ENCODE measurements at places on chromosomes 4 and X.
A peak's percentile ranks its signal among the peaks of the same experiment; 100 is the strongest.

- peak; percentile 95 for DNase-seq
These were observed at the start of gene SLAIN2 for GRCh38 chr4:48340965-48341775. SLAIN2 (plus strand) TSS chr4:48341529; CDS start chr4:48341740, 211 bp downstream.

DNA sequence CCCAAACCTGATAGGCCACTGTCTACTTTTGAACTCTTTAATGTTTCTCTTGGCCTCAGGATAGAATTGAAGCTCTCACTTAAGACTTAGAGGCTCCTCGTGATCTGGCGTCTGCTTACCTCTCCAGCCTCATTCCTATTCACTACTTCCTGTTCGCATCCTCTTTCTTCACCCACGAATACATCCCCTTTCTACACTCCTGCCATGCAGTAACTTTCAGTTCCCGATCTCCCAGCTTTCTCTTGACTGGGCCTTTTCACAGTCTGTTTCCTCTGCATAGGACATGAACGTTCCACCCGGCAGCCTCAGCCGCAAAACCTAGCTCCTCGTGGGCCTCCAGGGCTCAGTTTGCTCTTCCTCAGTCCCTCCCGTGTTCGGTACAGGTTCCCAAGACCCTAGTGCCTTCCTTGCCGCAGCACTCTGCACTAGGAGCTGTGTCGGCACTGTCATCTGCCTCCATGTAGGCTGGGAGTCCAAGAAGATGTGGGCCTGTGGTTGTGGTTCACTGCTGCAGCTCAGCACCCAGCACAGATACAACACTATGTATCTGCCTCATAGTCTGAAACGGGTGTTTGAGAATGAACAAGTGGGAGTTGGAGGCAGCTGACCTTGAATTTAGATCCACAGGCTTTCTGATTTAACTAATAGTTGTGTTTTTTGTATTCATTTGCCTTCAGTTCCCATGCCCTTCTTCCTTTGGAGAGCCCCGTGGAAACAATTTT is 15.8 kb downstream of the RPL39 start:
- no peak for DNase-seq

DNA sequence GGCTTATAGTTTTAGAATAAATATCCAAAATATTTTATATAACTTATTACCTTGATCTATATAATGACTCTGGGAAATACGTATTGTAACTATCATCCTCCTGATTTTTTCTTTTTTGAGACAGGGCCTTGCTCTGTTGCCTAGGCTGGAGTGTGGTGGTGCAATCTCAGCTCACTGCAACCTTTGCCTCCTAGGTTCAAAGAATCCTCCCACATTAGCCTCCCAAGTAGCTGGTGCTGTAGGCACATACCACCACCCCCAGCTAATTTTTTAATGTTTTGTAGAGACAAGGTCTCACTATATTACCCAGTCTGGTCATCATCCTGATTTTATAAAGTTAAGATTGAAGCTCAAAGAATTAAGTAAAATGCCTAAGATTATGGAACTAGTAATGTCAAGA is 193.6 kb downstream of the SLC4A4 start:
- no peak for DNase-seq

DNA sequence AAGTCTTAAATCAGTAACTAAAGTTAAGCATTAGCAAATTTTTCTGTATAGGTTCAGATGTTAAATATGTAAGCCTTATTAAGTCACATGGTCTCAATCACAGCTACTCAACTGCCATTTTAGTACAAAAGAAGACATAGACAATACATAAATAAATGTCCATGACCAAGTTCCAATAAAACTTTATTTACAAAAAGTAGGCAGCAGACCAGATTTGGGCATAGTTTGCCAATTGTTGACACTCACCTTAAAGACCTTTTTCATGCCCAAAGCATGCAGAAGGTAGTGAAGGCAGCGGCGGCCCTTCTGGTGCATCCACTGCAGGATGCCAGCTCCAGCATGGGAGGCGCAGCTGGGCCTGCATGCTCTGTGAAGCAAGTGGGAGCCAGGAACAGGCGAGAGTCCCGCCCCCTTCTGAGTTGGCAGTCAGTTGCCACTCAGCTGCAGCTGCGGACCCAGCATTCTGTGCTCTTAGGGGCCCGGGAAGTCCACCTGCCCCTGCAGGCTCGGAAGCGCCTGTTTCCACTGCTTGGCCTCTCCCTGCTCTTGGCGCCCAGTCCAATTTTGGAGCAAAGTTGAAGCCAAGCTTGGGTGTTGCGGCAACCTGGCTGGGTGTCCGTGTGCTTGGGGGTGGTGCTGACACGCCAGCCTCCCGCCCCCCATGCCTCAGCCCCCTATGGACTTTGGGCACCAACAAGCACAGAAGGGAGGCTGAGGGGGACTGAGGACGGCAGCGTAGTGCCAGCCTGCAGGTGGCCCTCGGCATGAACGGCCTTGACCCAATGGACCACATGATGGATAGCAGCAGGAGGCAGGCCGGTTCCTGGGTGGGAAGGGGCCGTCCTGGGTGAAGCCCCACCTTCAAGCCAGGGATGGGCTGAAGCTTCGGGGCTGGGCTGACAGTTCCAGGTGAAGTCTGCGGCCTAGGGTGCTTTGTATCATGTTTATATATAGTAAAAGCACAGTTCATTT is 42.4 kb upstream of the PABPC4L start:
- no peak for DNase-seq

DNA sequence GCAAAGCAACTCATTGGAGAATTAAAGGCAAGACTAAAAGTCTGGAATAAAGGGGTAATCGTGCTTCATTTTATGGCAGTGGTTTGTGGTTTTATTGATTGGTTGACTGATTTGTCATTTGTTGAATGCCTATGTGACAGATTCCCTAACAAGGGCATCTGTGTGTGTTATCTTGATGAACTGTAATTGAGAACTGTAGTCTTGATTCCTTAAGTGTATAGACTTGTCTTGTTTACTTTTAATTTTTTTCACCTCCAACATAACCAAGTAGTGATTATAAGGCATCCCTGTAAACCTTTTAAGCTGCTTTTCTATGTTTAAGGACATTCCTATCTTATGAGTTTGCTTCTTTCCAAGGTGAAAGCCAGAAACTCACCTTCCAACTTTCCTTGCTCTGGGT is 216.0 kb upstream of the TAPT1 start:
- no peak for DNase-seq

GRCh38 chrX:35166023-35166422 is 223.4 kb downstream of the FAM47B start:
- no peak for DNase-seq

- DNase-seq = no peak
These were observed 634.7 kb upstream of the FAM241A start for GRCh38 chr4:111510535-111510934.

DNA sequence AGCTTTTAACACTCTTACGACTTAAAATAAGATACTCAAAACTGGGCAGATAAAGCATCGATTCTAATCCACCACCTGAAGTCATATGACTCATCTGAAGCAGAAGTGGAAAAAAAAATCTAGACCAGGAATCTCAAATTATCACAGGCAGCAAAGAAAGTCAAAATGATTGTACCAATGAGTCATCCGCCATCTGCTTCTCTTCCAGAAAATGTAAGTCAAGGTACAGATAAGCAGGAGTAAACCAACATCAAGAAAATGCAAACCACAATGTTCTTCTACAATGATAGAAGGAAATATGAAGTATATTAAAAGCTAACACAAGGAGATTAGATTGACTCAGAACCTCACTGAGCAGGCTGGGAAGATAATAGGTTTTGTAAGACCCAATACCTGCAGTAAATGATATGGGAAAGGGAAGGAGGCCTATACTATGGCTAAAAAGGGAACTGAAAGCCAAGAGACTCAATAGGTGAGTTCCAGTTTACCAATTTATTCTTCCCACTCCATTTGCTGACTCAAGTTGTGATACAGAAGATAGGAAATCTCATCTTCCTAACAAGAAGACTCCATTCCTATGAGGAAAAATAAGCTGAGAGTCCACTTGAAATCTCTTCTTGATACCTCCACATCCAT is 88.4 kb upstream of the TET2 start:
- DNase-seq = no peak

DNA sequence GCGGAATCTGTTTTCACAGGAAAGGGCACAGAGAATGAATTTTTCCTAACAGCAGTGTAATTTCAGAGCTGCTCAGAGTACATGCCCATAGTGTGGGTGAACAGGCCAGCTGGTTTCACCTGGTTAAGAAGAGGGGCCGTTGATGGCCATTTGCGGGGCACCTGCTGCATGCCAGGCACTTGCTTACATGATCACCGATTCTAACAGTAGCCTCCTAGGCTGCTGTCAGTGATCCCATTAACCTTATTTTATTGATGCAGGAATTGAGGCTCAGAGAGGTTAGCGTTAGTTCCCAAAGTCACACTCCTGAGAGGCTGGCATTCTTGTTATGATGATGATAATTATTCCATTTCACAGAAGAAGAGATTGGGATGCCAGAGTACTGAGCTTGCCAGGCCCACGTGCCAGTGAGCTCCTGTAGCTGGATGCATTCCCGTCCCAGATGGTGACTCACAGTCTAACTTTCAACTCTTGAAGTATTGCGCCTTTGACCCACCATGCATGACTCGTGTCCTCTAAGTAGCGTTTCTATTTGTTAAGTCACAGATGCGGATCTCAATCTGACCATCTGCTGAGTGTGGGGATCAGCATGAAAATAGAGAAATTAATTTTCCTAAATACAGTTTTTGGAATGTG is 76.5 kb downstream of the PSAPL1 start:
- DNase-seq = no peak

GRCh38 chr4:107956011-107956410 is 24.7 kb downstream of the CYP2U1 start:
- DNase-seq = no peak

GRCh38 chr4:2898001-2898400 is 54.4 kb downstream of the ADD1 start:
- DNase-seq = no peak

- no peak for DNase-seq
These were observed 169.9 kb downstream of the GPC3 start for GRCh38 chrX:133815496-133815895.

DNA sequence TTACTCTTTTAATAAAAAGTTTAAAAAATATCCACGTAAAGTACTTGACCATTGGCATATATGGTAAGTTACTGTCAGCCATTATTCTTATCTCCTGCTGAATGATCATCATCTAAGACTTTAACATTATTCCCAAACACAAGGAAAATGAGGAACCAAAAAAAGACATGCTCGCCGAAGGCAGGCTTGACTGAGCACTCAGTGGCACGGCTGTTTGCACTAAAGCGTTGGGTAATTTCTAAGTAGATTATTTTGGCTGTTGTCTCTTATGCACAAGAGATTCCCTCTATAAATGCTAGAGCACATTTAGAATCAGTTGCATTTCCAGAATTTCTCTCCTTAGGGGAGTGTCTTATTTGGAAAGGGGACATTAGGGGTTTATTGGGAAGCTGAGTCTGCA is 82.8 kb downstream of the CHRNA9 start:
- no peak for DNase-seq

DNA sequence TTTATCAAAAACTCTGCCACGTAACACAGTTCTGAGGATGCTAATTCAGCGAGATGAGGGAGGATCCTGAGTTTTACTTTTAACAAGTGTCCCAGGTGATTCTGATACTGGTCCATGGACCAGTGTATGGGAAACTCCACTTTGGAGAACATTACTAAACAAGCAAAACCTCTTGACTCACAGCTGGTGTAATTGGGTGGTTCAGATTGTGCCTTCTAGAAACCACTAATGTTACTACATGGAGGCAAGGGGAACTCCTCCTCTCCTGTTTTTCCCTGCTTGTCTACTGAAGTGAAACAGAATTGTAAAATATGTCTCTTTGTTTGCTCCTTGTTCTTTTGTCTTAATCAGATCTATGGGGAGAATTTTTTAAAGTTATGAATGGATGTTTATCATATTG is 62.6 kb downstream of the FRAS1 start:
- DNase-seq = no peak

- DNase-seq = no peak
These were observed 82.6 kb downstream of the ABLIM2 start for GRCh38 chr4:8076023-8076422.

GRCh38 chrX:46626566-46626965 is 53.0 kb downstream of the CHST7 start:
- no peak for DNase-seq

GRCh38 chrX:66912417-66912816 is 273.5 kb upstream of the EDA2R start:
- no peak for DNase-seq

DNA sequence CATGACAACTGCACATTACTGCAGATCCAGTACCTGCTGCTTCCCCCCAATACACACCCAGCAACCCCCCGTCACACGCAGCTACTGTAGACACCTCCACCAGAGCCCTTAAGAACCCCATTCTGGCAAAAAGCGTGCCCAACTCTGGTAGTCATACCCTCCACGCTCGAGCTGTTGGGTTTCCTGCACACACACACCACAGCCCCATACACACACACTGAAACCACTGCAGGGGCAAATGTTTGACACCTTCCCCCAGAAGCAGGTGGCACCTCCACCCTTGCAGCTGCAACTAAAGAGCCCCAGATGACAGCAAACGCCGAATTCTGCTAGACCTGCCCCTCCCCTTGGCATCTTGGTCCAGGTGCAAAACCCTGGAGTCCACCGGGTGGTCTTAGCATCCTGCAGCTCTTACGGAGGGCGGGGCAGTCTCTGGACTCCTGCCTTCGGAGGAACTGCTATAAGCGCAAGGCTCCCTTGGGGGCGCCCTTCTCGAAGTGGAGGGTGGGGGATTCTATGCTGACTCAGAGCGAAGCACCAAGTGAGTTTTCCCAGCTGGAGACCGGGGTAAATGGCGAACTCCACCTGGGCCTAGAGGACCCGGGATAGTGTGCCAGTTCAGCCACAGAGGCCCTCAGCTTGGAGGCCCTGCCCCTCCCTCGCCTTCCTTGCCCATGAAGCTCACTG is 1.5 kb downstream of the FRMPD3 start:
- no peak for DNase-seq

DNA sequence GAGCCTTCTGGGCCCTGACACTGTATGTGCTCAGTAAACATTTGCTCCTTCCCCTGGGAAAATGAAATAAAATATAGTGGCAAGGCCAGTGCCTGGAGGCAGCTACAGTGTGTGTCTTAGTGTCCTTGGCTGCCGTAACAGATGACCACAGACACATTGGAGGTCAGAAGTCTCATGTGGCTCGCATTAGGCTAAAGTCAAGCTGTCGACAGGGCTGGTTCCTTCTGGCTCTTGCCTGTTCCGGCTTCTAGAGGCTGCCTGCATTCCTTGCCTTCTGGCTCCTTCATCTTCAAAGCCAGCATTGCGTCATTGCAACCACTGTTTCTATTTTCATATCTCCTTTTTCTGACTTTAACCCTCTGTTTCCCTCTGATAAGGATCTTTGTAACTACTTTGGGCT is 83.6 kb upstream of the STX18 start:
- no peak for DNase-seq

DNA sequence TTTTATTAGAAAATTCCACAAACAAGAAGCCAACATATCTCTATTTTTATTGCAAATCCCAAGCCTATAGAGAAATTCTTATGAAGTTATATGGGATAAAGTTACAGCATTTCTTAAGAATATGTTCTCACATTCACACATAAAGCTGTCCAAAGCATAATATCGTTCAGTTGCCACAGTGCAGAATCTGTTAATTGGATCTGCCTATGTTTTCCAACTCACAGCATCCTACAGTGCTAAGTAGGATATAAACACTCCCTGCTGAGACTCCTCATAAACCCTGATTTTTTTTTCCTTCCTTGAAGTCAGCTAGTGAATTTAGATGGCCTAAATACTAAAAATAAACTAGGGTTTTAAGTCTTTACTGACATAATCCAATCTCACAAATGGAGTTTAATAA is 307.9 kb downstream of the PDGFC start:
- DNase-seq = no peak

Data from effector CD4-positive, alpha-beta T cell (primary cell).